Right atrium auricular region (tissue), 2 donors: ENCODE measurements at places on chromosomes 5 and 9. TPM values are rescaled to one million over a fixed set of nuclear protein-coding genes. Genes with fewer than 3 reads are reported as not detected.

The UBTD2 gene
- 12.4 TPM for total RNA-seq

The PRSS3 gene
- total RNA-seq = not detected

The CENPH gene
- total RNA-seq = 2.0 TPM

The TERT gene
- total RNA-seq = not detected

The HSD17B3 gene
- total RNA-seq = not detected

The WWC1 gene
- total RNA-seq = 2.7 TPM

The NR6A1 gene
- 1.9 TPM for total RNA-seq

The ROR2 gene
- 28.5 TPM for total RNA-seq

The PITX1 gene
- not detected for total RNA-seq

The MSX2 gene
- total RNA-seq = 2.6 TPM

The MYO10 gene
- 5.5 TPM for total RNA-seq

- H3K27me3 ChIP-seq = no peaks in the 10 kb centered on the region
- no peak overlapping the region for H3K4me3 ChIP-seq
- peaks cover 52% of the 10 kb centered on the region for H3K4me1 ChIP-seq
- DNase-seq = no peak
- peaks cover 26% of the 10 kb centered on the region for H3K36me3 ChIP-seq
- H3K27ac ChIP-seq = peak overlapping the region; percentile 89
Measured at GRCh38 chr9:136339173-136339957, 12.0 kb downstream of the GPSM1 start.

GRCh38 chr9:21481470-21482056 lies 550 bp downstream of the IFNE start:
- DNase-seq = no peak
- H3K36me3 ChIP-seq = no peaks in the 10 kb centered on the region
- H3K4me1 ChIP-seq = no peaks in the 10 kb centered on the region
- no peaks in the 10 kb centered on the region for H3K27me3 ChIP-seq
- no peak overlapping the region for H3K27ac ChIP-seq

- H3K4me1 ChIP-seq = peaks cover 9% of the 10 kb centered on the region
- no peaks in the 10 kb centered on the region for H3K27me3 ChIP-seq
- H3K4me3 ChIP-seq = no peak overlapping the region
- DNase-seq = no peak
Measured at GRCh38 chr9:125906144-125906543, 159.0 kb downstream of the PBX3 start.

GRCh38 chr9:129183495-129184218 lies 5.6 kb upstream of the IER5L start:
- H3K36me3 ChIP-seq = no peaks in the 10 kb centered on the region
- H3K4me3 ChIP-seq = no peak overlapping the region
- H3K27ac ChIP-seq = no peak overlapping the region
- DNase-seq = no peak
- H3K4me1 ChIP-seq = no peaks in the 10 kb centered on the region

DNA sequence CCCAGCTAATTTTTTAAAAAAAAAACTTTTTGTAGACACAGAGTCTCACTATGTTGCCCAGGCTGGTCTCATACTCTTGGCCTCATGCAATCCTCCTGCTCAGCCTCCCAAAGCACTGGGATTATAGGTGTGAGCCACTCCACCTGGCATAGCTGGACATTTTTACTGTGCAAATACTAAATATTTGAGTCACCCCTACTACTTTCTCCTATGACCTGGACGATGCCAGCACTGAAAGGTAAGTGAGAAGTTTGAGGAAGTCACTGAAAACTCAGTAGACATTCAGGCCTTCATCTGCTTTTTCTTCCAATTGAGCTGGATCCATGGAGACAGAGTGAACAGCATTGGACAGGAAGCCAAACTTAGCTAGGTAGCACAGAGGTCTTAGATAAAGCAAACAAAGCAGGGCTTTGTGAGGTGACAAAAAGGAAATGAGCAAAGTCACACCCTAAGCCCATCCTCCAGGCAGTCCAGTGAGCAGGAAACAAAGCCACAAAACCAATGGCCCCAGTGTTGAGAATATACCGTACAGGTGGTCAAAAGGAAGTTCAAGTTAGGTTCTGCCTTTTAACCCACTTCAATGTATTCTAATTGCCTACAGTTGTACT lies 192.6 kb upstream of the RASA1 start:
- H3K4me3 ChIP-seq = no peak overlapping the region
- no peaks in the 10 kb centered on the region for H3K36me3 ChIP-seq
- H3K4me1 ChIP-seq = no peaks in the 10 kb centered on the region

GRCh38 chr5:18420711-18421110 lies 786.5 kb downstream of the TAF11L14 start:
- no peak overlapping the region for H3K27ac ChIP-seq
- H3K27me3 ChIP-seq = no peaks in the 10 kb centered on the region
- DNase-seq = no peak
- H3K4me3 ChIP-seq = no peak overlapping the region
- no peaks in the 10 kb centered on the region for H3K4me1 ChIP-seq

- no peaks in the 10 kb centered on the region for H3K27me3 ChIP-seq
- no peak overlapping the region for H3K4me3 ChIP-seq
- DNase-seq = no peak
- no peaks in the 10 kb centered on the region for H3K4me1 ChIP-seq
- H3K27ac ChIP-seq = no peak overlapping the region
Measured at GRCh38 chr9:128742401-128742800, 18.5 kb upstream of the ZDHHC12 start.

- peaks cover 12% of the 10 kb centered on the region for H3K36me3 ChIP-seq
- peak overlapping the region; percentile 27 for H3K27ac ChIP-seq
- H3K4me3 ChIP-seq = no peak overlapping the region
- no peaks in the 10 kb centered on the region for H3K4me1 ChIP-seq
- DNase-seq = no peak
Measured at GRCh38 chr9:5895782-5896181, 5.1 kb downstream of the MLANA start.

- no peak for DNase-seq
- H3K27ac ChIP-seq = no peak overlapping the region
- no peaks in the 10 kb centered on the region for H3K36me3 ChIP-seq
- H3K4me1 ChIP-seq = no peaks in the 10 kb centered on the region
- H3K4me3 ChIP-seq = no peak overlapping the region
Measured at GRCh38 chr5:5350101-5350500, 72.4 kb upstream of the ICE1 start.

DNA sequence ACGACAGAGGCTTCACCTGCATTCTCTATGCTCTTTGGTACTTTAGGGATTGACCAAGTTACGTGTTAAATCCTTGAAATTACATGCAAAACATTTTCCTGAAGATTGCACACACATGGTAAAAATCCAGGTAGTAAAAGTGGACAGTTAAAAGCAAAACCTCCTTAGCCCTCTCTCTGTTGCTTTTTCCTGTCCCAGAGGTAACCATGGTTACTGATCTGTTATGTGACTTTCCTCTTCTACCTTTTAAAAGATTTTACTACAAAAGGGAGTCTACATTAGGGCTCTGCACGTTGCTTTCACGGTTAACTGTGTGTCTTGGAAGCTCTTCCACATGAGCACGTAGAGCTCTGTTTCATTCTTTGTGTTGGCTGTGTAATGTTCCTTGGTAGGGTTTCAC lies 97.0 kb downstream of the PPARGC1B start:
- H3K27me3 ChIP-seq = no peaks in the 10 kb centered on the region
- peak overlapping the region; percentile 83 for H3K27ac ChIP-seq
- no peak for DNase-seq
- no peak overlapping the region for H3K4me3 ChIP-seq
- H3K4me1 ChIP-seq = no peaks in the 10 kb centered on the region

GRCh38 chr9:114823441-114823840 lies 17.6 kb upstream of the TNFSF15 start:
- no peaks in the 10 kb centered on the region for H3K4me1 ChIP-seq
- H3K4me3 ChIP-seq = no peak overlapping the region
- no peaks in the 10 kb centered on the region for H3K36me3 ChIP-seq
- no peak for DNase-seq

DNA sequence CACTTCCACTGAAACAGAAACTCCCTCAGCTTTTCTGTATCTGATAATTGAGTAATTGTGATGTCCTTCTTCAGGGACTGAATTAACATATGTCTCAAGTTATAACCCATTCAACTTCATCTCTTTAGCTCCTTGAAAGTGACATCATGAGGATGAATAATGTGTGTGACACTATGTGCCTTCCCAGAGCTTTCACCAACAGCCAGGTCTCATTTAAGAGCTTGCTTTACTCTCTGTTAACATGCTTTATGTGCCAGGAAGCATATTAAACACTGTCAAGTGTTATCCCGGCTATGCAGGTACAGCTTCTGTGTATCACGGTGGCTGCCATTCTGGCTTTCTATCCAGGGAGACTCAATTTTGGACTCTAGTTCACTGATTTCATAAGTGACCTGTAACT lies 799.9 kb downstream of the CDH12 start:
- no peak for DNase-seq
- no peak overlapping the region for H3K27ac ChIP-seq
- H3K27me3 ChIP-seq = no peaks in the 10 kb centered on the region
- H3K36me3 ChIP-seq = no peaks in the 10 kb centered on the region

DNA sequence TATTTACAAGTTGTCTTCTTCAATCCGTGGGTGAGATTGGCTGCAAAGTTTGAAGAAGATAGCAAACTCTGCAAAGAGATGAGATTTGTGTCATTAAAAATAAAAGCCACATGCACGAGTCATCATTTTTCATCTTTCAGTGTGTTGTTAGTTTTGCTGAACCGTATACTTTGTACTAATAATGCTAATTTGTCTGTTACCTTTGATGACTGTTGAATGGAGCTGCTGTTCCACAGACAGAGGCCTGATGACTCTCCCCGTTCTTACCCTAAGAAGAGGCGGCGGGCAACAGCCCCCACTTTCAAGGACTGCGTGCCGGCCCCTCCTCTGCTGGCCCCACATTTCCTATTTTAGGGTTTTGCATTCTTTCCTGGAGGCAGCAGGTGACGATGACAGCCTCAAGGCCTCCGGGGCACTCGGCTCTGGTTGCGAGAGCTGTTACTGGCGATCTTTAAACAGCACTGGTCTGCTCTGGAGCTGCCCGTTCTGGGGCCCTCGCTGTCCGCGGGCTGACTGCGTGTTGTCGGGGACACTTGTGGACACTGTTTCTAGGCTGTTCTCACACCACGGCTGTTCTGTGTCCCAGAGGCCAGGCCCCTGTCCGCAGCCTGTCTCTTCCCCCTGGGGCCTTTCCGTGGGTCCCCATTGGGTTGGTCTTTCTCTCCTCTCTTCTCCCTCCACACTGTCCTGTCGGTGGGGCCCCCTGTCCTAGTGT lies 35.1 kb downstream of the NDUFS6 start:
- H3K36me3 ChIP-seq = no peaks in the 10 kb centered on the region
- H3K27me3 ChIP-seq = no peaks in the 10 kb centered on the region
- no peak overlapping the region for H3K4me3 ChIP-seq
- peak overlapping the region; percentile 69 for H3K27ac ChIP-seq
- DNase-seq = no peak

DNA sequence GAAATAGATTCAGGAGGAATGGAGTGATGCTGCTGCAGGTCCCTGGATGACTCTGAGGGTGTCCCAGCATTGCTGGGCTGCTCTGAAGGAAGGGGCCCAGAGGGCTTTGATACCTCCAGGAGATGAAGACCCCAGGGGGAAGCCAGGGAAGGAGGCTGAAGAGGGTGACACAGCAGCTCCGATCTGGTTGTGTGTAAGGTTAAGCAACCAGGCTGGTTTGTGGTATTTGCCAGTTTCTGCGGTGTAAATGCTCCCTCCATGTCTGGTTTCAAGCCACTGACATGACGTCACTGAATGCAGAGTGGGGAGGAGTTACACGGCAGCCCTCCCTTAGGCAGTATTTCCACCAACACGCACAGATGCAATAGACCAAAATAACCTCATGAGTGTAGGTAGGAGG lies 40.0 kb upstream of the ORM1 start:
- H3K4me1 ChIP-seq = peaks cover 10% of the 10 kb centered on the region
- no peaks in the 10 kb centered on the region for H3K36me3 ChIP-seq
- H3K4me3 ChIP-seq = no peak overlapping the region
- H3K27me3 ChIP-seq = no peaks in the 10 kb centered on the region
- DNase-seq = no peak

DNA sequence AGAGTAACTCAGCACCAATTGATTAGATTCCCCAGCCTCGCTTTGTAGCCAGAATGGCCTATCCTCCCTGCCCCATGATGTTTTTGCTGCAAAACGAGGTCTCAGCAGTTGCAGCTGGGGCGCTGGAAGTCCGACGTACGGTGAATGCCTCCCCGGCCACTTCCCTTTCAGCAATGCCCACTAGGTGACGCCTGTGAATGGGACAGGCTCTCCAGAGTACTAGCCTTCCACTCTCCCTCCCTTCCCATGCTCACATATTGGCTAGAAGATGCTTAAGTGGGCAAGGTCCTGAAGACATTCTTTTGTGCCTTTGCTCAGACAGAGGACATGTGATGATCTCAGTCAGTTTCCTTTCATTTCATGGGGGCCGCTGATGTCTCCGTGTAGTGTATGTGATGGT lies 50.8 kb downstream of the DMRT2 start:
- no peak overlapping the region for H3K27ac ChIP-seq

GRCh38 chr5:177132136-177133095 lies 1.2 kb upstream of the NSD1 start:
- peak overlapping the region; percentile 76 for H3K4me3 ChIP-seq
- peaks cover 23% of the 10 kb centered on the region for H3K36me3 ChIP-seq
- H3K4me1 ChIP-seq = no peaks in the 10 kb centered on the region
- no peak for DNase-seq
